ENCODE measurements at places on chromosomes 4 and X.

GRCh38 chr4:104489731-104490095, 5.0 kb downstream of the CXXC4 start:
- DNase-seq, result no peak

DNA sequence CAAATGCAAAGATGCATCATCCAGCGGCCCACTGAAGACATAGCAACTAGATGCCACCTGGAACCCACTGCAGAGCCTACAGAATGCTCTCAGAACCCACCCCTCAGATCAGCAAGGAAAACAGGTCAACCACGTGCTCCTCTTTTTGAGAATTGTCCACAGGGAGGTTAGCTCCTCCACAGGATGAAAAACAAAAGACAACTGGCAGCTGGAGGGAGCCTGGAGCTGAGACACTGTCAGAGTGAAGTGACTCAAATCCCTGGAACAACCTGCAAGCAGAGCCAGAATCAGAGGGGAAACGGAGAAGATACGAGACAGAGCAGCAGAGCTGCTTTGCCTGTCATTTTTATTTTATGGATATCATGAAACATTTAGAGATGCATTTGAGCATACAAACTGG, 277.6 kb downstream of the GASK1B start:
- no peak for DNase-seq

DNA sequence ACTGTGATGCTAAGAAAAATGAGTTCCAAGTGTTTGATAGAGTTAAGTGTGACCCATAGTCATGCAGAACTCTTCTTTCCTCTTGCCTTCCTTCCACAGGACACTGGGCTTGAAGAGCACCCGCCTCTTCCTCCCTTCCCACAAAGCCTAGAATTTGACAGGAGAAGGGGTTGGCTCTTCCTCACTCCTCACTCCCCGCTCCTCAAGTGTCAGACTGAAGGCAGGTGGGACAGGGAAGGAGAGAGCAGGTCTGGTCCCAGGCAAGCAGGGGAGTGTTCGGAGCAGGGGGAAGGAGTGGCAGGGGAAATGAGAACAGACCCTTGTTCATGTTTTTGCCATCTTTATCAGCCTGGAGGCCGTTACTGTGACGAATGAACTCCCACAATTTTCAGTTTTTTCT, 10.7 kb downstream of the MAGED2 start:
- DNase-seq, result no peak

DNA sequence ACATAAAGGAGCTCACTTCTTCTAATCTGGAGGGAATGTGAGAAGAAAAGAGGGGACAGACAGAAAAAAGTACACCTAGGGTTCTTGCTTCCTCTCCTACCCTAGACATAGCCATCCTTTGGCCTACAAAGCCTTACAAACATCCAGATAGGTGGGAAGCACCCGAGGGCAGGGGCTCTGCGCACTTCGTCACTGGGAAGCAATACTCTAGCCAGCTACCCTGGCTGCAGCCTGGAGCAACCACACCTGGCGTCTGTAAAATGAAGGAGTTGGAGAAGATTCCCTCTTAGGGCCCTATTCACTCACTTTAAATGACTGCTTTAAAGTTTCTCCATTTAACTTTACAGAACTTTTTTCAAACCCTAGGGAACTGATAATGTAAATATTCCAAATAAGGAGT, 65.7 kb upstream of the NOCT start:
- no peak for DNase-seq

DNA sequence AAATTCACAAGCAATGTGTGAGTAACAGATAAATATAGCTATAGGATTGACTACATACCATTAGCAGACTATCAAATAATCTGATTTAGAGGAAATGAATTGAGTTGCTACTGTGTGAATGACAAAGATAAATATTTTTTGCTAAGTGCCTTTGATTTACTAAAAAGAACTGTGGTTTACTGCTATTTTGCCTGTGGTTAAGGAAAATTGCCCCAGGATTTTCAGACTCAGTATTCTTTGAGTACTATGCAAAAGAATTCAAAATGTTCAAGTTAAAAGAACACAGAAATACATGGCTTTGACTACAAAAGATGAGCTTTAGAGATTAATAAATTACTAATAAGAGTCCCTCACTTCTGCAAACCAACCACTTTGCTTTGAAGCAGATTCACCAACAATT, 853.8 kb downstream of the ADGRL3 start:
- DNase-seq, result no peak

DNA sequence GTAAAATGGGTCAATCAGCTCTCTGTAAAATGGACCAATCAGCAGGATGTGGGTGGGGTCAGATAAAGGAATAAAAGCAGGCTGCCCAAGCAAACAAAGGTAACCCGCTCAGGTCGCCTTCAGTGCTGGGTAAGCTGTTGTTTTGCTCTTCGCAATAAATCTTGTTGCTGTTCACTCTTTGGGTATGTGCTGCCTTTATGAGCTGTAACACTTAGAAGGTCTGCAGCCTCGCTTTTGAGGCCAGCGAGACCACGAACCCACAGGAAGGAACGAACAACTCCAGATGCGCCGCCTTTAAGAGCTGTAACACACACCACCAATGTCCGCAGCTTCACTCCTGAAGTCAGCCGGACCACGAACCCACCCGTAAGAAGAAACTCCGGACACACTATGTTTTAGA, 11.5 kb upstream of the CAMK2D start:
- DNase-seq, result no peak

DNA sequence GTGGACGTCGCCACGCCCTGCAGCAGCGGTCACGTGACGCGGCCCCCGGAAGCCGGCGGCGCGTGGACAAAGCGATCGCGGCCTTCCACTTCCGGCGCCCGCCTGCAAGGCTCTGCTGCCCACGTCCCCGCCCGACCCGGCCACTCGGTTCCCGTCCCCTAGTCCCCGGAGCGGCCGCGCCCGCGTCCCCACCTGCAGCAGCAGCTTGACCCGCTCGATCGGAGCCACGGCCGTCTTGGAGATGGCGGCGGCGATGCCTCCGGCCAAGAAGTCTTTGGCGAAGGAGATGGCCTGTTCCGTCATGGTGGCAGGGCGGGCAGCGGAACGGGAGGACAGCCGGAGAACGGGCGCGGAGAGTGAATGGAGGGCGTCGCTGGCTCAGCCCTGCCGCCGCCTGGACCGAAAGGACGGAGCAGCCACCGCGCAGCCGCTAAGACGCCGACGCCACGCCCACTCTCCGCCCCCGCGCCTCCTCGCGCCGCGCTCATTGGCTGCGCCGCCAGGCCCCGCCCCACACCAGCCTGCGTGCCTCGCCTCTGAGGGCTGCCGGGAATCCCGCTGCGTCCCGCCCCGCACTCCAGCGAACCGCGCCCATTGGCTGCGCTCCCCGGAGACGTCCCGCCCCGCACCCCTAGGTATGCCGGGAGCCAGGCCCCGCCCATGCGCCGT, at the start of gene SLC25A6:
Gene SLC25A6, minus strand, starts transcription at position 407 of the 669 bp plus-strand sequence. Its CDS starts 104 bp downstream, at position 303.
- no peak for DNase-seq

GRCh38 chr4:128227991-128228571, 59.5 kb downstream of the PGRMC2 start:
- no peak for DNase-seq

DNA sequence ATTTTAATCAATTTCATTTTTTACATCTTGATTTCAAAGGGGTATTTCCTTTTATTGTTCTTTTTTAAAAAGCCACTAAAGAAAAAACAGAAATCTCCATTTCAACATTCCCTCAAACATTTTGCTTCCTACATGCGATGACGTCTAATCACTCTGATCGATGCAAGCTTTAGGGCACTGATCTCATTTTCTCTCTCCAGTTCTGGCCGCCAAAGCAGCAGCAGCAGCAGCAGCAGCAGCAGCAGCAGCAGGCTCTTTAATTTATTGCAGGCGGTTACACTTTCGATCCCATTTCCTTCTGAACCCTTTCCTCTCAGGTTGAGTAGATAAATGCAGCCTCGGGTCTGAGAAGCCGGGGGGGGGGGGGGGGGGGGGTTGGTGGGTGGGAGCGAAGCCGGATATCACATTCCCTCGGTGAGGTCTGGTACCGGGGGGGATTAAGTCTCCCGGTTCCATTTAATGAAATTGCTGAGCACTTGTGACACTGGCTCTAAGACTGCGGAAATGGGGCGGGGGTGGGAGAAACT, 3.4 kb upstream of the PCDH7 start:
- DNase-seq, result peak; percentile 56

DNA sequence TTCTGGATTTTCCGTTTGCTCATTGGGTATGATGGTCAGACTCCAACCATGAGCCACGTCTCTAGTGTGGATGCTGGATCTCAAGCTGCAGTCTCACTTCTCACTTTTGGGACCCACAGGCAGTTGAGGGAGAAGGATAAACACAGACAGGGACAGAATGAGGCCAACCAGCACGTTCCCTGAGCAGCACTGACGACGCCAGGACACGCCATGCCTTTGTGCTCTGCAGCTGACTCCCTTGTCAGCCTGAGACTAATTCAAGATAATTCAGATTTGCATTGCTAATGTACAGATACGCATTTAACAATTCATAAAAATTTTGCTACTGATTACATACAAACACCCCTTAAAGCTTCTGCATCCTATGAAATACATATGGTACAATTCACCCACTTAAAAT, 106.5 kb downstream of the FAM193A start:
- DNase-seq, result no peak

GRCh38 chrX:136166221-136166855, 19.0 kb downstream of the FHL1 start:
- DNase-seq, result no peak

- DNase-seq, result no peak
Measured at GRCh38 chr4:80173401-80173800, 23.9 kb upstream of the PRDM8 start.

GRCh38 chrX:121008920-121009319, 23.4 kb upstream of the CT47A1 start:
- no peak for DNase-seq

- no peak for DNase-seq
Measured at GRCh38 chr4:17492058-17492741, 19.7 kb downstream of the QDPR start.
